SK-N-SH (cell line): ENCODE measurements at places on chromosomes 7 and 10. TPM values are rescaled to one million over a fixed set of nuclear protein-coding genes. Genes with fewer than 3 reads are reported as not detected.

GRCh38 chr10:35217455-35217854, 90.8 kb downstream of the CREM start:
- DNase-seq: no peak

GRCh38 chr7:27459731-27460053, 203.0 kb downstream of the HIBADH start:
- DNase-seq: no peak

DNA sequence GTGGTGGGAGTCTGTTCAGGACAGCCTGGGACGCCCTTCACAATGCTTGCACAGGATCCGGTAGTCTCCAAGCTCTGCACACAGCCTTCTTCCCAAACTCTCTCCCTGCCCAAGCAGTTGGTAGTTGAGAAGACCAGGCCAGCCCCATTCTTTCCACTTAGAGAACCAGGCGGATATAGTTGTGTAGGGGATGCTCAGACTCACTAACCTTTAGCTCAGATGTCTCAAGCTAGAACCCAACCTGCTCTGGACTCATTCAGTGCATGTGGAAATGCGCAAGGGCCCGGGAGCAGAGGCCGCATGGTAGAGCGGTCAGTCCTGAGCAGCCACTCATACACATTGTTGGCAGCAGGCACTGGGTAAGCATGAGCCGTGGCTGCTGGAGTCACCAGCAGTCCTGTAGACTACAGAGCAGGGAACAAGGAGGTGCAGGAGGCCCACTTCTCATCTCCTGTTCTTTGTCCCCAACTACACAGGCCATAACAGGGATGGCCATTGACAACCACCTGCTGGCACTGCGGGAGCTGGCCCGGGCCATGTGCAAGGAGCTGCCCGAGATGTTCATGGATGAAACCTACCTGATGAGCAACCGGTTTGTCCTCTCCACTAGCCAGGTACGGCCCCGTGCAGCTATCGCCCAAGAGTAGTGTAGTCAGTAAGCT, 17.2 kb upstream of the C10orf53 start:
- DNase-seq: no peak

- DNase-seq: no peak
Observed at GRCh38 chr10:91891125-91892001, 17.9 kb downstream of the FGFBP3 start.

- no peak for DNase-seq
Observed at GRCh38 chr7:155911471-155912105, 99.3 kb upstream of the SHH start.

- no peak for DNase-seq
Observed at GRCh38 chr10:73601486-73601921, 10.4 kb upstream of the USP54 start.

DNA sequence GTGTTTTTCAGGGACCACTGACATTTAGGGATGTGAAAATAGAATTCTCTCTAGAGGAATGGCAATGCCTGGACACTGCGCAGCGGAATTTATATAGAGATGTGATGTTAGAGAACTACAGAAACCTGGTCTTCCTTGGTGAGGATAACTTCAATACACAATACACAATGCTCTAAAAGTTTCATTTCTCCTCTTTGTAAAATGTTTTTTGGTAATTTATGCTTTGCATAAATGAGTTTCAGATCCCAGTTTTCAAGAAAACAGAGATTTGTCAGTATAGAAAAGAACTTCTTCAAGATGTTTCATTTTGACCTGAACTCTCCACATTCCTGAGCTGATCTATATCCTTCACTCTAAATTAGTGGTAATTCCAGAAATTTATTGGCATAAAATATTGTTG, 14.2 kb downstream of the ZNF92 start:
- no peak for DNase-seq

Gene GOT1
- polyA plus RNA-seq: 9.8 and 10.9 TPM in 2 replicates
